Coronary artery (tissue), 2 donors: ENCODE measurements at places on chromosomes 3 and 15.

DNA sequence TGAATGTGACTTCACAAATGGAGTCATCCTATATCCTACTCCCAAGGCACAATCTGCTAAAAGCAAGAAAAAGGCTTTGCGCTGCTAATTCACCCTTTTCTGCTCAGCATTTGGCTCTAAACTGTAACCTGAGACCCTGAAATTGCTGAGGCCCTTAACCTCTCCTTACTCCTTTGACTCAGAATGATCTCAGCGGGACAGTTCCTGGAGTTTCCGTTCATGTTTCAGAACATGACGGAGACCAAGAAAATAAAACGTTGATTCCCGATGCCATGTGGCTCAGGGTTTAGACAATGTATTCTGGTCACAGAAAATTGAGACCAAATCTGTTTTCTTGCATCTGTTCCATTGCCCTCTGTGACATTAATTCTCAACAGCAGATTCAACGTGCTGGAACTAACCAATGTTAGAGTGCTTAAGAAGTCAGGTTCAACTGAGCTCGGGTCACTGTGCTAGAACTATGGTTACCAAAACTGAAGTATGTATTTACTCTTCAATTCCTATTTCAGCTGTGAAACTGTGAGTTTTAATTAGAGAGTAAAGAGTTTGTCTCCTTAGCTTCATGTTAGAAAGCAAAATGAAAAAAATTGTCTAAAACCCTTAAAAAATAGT, 45.4 kb upstream of the TMC3 start:
- no peak for DNase-seq

DNA sequence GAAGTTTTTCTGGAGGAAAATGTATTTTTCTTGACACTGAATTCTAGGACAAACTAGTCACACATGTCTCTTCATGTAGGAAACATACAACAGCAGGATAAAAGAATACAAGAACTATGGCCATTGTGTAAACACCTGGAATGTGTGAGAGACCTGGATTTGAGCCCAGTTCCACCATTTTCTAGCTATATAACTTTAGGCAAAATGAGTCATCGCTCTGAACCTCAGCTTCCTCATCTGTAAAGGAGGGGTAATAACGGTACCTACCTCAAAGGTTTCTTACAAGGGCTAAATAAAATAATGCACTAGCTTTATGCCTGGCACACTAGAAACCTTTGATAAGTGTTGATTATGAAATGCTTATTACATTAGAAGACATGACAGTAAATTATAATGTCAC, 57.8 kb downstream of the RIOX2 start:
- DNase-seq, result no peak

DNA sequence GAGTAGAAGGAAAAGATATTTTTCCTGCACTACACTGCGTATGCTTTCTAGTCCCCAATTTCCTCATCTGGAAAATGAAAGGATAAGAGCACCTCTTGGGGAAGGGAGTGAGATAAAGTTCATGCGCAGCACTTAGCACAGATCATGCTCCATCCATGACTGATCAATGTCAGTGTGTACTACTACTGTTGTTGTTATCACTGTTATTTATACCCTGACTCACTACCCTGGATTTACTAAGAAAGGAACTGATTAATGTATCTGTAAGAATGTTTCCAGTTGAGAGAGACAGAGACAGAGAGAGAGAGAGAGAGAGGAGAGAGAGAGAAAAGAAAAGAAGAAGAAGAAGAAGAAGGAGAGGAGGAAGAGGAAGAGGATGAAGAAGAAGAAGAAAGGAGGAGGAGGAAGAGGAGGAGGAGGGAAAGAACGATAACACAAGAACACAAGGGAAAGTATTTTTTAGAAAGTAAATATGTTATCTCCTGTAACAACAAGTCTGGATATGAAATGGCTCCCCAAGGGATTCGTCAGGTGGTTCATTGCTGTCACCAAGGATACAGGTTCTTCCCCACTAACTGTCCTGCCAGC, 212.2 kb upstream of the PROK2 start:
- no peak for DNase-seq

GRCh38 chr15:57820119-57820518, 113.6 kb downstream of the POLR2M start:
- no peak for DNase-seq

- DNase-seq, result no peak
Observed at GRCh38 chr3:148078658-148079057, 619.0 kb upstream of the AGTR1 start.

GRCh38 chr15:33149919-33150318, 44.6 kb downstream of the FMN1 start:
- DNase-seq, result no peak

DNA sequence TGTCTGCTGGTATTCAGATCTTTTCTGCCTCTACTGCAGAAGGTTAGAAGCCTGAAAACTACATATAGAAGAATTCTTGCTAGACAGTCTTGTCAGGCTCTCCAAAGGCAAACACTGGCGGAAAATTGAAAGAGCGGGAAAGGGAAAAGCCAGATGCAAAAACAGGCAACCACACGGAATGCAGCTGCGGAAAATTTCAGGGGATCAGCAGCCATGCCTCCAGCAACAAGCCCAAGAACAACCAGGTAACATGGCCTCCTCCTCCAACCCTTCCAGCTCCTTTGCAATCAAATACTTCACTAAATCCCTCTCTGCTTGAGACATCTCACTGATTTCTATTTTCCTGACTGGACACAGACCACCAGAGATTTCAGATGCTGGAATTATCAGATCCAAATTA, 9.6 kb downstream of the UBP1 start:
- no peak for DNase-seq

DNA sequence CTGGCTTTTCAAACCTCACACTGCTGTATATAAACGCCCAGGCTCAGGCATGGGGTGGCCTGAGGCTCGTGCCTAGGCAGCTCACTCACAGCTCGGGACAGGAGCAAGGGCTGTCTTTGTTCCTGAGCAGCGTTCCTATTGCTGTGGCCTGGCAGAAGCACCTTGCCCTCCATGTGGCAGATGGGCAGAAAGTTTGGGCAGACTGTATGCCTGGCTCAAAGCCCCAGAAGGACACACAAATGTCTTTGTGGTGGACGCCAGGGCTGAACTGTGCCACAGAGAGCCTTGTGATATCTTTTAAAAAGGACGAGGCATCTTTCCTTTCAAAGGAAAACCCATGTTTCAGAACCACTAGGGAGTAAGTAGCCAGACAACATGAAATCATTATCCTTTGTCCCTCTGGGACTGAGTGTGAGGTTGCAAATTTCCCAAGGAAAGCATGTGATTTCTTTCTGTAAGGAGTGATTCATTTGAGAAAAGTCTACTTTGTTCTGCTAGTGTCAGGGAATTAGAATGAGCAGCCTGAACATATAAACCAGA, 29.3 kb upstream of the UBE2E1 start:
- DNase-seq, result no peak

- DNase-seq, result no peak
Observed at GRCh38 chr15:71125831-71126450, 10.7 kb downstream of the THSD4 start.

GRCh38 chr15:57665939-57666338, 40.6 kb upstream of the POLR2M start:
- DNase-seq, result no peak

GRCh38 chr3:171491361-171491760, 31.2 kb upstream of the TNIK start:
- no peak for DNase-seq

GRCh38 chr3:137692803-137693431, 71.2 kb upstream of the SOX14 start:
- DNase-seq, result no peak

DNA sequence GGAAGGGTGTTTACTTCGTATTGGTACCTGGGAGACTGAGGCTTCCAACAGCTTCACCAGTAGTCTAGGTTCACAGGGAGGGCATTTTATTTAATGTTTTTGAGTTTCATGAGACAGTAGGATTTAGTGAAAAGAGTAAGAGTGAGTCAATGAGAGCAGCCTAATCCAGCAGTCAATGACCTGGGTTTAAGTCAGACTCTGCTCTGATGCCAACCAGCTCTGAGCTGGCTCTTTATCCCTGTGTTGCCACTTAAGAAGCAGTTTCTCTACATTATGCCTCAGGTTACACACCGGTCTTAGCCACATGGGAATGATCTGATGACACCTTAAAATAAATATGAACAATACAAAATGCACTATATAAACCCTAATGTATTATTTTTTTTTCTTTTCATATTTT, 59.4 kb upstream of the KCNMB2 start:
- no peak for DNase-seq

- DNase-seq, result no peak
Observed at GRCh38 chr15:85825118-85825517, 30.4 kb upstream of the KLHL25 start.

DNA sequence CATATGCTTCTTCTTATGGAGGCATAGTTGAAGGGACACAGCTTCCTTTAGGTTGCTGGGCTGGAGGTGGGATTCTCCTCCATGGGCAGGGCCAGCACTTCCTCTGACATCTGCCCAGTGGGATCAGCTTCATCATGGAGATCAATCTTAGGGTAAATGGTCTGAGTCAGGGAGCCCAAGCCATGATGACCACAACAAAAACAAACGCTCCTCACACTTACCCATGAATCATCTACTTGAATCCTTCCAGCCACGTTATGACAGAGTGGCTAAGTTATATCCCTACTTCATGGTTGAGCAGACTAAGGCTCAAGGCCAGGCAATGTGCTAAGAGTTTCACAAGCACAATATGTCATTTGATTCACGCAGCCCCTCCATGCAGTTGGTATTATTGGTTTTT, 87.2 kb upstream of the NMNAT3 start:
- DNase-seq, result no peak

- no peak for DNase-seq
Observed at GRCh38 chr3:125110876-125111480, 55.2 kb upstream of the HEG1 start.

GRCh38 chr15:75554717-75555116, 24.4 kb downstream of the PTPN9 start:
- DNase-seq, result no peak

DNA sequence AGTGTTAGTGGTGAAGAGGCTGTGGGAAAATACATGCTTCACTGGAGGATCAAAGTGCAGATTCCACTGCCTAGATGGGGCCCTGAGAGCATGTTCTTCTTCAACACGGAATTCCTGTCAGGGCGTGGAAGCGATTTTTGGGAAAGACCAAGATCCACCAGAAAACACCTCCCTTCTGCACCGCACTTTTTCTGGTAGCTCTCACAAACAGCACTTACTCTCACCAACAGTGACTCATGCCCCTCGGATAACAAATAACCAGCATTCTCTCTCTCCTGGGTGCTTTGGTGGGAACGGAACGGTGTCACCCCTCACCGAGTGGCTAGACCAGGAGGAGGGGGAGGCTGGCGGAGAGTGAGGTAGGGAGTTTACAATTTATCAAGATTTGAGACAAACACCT, 40.1 kb downstream of the ADAMTSL3 start:
- DNase-seq, result no peak

DNA sequence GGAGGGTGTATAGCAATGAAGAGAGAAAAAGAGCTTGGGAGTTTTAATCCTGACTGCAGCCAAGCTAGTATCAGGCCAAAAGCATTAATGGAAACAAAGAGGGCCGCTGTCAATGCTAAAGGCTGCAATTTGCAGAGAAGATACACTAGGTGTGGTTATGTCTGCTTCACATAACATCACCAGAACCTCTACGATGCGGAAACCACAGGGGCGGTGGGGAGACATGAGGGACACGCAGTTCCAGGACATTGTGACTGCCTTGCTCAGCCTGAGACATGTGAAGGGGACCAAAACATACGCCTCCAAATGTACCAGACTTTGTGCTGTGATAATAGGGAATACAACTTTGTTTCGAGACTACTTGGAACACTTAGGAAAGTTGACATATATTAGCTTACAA, 88.4 kb downstream of the APBA2 start:
- DNase-seq, result no peak

DNA sequence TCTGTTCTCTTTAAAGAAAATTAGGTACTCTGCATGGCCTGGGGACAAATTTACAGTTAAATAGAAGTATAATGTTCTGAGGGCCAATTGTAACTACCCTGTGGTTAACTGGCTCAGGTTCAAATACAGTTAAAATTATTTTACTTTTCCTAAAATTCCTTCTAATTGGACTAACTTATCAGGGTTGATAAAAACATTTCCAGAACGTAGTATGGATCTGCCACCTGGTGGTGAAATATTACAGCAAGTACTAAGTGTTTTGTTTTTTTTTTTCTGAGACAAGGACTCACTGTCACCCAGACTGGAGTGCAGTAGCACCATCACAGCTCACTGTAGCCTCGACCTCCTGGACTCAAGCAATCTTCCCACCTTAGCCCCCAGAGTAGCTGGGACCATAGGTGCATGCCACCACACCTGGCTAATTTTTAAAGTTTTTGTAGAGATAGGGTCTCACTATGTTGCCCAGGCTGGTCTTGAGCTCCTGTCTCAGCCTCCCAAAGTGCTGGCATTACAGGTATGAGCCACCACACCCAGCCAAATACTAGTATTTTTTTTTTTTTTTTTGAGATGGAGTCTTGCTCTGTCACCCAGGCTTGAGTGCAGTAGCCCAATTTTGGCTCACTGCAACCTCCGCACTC, 29.2 kb downstream of the NEO1 start:
- DNase-seq, result no peak

DNA sequence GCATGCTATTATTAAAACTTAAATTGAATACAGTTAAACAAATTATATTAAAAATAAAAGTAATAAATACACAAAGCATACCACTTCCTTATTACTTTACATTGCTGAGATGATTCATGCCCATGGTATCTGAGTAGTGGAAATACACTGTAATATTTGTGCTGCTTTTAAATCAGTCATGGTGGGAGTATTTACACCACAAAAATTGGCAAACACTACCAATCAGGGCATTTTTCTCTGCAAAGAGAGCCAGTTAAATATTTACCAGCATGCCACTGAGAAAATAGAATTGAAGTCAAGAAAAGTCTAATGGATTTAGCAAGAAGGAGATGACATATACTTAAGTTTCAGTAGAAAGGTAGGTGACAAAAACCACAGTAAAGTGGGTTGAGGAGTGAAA, 19.6 kb downstream of the PPARG start:
- DNase-seq, result no peak

GRCh38 chr3:183437061-183437460, 8.6 kb upstream of the MCF2L2 start:
- no peak for DNase-seq

DNA sequence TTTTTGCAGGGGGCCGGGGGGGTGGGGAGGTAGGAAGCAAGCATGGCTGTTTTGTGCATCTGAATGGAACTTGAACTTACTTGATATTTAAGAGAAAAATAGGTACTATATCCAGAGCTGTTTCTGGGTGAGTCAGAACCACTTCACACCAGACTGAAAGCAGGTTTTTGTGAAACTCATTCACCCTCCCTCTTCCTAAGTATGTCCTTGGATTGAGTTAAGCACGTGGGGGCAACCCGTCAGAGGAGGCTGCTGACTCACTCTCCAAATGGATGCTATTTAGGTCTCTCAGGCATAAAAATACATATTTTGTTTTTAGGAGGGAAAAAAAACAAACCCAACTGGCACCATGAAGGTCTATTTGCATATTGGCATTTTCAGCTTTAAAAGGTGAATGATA, 270.3 kb downstream of the RYR3 start:
- DNase-seq, result no peak

- DNase-seq, result no peak
Observed at GRCh38 chr3:45185052-45185451, 38.9 kb upstream of the CDCP1 start.
